HepG2 (cell line): ENCODE measurements at places on chromosomes 1 and 21. TPM values are rescaled to one million over a fixed set of nuclear protein-coding genes. Genes with fewer than 3 reads are reported as not detected.

DNA sequence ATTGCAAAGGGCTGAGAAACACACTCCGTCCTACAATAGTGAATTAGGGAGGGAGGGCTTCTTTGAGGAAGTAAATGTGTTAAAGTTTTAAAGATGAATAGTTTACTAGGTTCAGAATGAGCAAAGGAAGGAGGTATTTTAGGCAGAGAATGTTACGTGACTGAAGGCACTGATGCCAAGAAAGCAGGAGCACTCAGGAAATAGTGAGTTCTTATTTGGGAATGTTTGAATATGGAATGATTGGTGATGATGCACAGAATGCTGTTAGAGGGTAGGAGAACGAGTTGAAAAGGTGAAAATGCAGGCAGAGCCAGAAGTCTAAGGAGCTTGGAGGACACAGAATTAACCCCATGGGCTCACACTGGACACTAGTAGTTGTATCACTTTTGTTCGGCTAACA, 108.0 kb downstream of the NRIP1 start:
- DNase-seq, result no peak

DNA sequence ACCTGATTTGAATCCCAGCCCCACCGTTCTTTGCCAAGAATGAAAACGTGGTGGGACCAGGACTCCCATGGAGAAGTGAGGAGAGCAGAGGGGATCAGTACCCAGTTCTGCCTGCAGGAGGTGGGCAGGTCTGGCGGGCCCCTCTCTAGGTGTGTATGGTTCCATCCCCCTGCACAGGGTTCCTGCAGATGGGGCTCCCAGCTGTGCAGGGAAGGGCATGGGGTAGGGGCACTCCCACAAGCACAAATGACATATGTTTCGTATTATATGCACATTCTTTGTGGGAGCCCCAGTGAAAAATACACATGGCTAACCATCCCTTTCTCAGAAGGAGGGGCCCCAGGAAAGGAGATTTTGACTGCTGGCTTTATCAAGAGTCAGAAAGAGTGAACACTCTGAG, 144.6 kb downstream of the PLPP3 start:
- DNase-seq, result no peak

RCSD1 gene
- total RNA-seq, result not detected in 2 replicates

DNA sequence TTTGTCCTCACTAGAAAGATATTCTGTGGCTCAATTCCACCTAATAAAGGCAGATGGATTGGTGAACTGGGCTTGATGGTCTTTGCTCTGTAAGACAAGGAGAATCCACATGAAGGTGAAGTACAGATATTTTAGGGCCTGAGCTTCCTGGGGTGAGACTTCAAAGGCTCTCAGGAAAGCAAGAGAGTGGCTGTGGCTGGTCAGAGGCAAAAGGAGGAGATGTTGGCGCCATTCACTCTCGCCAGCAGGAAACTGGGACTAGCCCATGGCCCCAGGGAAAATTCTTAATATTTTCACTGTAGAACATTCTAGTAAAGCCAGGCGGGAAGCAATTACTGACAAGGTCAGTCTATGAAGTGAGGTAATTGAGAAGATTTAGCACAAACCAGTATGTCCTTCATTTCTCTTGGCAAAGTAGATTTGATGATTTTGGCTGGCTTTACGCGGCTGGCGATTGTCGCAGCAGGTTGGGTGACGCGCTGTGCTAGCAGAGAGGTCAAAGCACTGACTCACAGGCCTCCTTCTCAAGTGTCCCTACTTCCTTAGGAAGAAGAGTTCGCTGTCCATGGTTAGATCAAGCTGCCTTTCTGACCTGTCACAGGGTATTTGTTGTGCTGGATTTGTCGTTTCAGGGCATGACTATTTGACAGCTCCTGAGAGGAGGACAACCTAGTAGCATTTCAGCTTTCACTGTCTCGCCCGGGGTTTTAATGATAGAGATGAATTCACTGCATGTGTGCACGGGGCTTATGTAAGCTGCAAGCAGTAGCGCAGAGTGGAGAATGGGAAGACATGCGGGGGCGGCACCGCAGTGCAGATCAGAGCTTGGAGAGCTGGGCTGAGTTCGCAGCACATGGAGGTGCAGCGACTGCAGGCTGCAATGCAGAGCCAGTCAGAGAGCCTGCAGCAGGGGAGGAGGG, 32.7 kb downstream of the XCL1 start:
- no peak for DNase-seq

GRCh38 chr1:118097622-118098348, 87.2 kb downstream of the SPAG17 start:
- no peak for DNase-seq

DNA sequence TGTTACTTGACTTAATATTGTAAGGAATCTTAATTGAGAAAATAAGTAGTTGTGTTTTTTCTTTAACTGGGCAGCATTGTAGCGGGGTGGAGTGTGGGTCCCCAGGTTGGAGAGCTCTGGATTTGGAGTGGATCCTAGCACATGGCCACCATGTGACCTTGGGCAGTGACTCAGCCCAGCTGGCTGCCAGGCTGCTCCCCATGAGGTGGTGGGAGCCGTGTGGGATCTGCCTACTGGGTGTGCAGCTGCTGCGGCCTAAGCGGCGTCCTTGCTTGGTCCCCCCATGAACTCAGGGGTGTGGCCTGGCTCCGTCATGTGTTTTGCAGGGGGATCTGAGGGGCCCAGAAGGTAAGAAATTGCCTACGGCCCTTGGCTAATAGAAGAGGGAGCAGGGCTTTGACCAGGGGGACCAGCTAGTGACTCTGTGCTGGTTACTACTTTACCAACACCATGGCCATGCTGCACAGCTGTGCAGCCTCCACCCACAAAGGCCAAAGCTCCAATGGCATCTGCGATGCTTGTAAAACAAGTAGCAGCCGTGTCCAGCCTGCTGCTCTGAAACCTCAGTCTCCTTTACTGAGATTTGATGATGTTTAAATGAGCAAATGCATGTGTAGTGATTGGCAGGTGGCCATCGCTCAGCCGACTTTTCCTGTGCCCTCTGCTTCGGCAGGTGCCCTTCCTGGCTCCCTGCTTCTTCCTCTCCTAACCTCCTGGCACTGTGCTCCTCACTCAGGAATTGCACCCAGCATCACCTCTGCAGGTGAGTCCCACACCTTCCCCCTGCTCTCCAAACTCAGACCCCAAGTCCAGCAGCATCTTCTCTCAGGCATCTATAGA, 68.3 kb downstream of the ADARB1 start:
- DNase-seq, result no peak

DNA sequence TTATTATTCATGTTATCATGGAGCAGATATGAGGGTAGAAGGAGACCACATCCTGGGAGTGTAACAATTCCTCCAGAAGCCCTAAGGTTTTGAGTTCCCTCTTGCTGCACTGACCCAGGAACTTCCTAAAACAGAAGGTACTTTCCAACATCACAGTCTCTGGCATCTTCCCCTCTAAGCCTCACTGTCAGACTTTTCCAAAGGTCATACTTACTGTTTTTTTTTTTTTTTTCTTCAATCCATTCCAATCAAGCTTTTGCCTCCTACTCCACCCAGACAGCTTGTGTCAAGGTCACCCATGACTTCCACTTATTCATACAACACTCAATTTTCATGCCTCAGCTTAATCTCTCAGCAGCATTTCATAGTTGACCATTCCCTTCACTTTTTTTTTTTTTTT, 18.4 kb upstream of the UQCRHL start:
- no peak for DNase-seq

- no peak for DNase-seq
These were observed 505.5 kb downstream of the LMO4 start for GRCh38 chr1:87834151-87834550.

UTS2 gene
- not detected in 2 replicates for total RNA-seq

SLAMF8 gene
- not detected in 2 replicates for total RNA-seq

GRCh38 chr1:155646307-155646706, 36.3 kb downstream of the MSTO1 start:
- no peak for DNase-seq

- DNase-seq, result no peak
These were observed 62.4 kb downstream of the CD247 start for GRCh38 chr1:167455786-167456446.

DNA sequence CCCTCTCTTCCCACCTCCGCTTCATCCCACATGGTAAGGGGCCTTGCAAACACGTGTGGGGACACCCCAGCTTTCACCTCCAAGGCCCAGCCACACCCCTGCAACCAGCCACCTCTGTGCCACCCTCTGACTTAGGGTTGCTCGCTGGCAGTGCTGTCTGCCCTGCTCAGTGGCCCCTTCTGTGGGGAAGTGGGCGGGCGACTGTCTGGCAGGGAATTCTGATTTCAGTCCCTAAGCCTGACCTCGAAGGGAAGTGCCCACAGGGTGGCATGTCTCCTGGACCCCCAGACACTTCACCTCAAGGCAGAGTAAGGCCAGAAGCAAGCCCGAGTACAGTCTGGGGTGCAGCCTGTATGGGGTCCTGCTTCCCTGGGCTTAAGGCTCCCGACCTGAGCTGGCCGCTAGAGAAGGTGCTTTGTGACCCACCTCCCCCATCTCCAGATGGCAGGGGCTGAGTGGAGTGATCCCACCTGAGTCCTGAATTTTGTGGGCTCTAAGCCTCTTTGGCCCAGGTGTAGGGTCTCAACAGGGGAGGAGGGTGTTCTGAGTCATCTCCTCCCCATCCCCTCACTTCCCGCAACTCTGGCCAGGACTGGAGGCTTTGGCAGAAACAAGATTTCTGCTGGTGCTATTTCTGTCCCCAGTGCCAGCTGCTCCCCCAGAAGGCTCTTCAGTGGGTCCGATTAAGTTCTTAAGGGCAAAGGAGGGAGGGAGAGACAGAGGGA, 7.0 kb downstream of the RD3 start:
- no peak for DNase-seq

DNA sequence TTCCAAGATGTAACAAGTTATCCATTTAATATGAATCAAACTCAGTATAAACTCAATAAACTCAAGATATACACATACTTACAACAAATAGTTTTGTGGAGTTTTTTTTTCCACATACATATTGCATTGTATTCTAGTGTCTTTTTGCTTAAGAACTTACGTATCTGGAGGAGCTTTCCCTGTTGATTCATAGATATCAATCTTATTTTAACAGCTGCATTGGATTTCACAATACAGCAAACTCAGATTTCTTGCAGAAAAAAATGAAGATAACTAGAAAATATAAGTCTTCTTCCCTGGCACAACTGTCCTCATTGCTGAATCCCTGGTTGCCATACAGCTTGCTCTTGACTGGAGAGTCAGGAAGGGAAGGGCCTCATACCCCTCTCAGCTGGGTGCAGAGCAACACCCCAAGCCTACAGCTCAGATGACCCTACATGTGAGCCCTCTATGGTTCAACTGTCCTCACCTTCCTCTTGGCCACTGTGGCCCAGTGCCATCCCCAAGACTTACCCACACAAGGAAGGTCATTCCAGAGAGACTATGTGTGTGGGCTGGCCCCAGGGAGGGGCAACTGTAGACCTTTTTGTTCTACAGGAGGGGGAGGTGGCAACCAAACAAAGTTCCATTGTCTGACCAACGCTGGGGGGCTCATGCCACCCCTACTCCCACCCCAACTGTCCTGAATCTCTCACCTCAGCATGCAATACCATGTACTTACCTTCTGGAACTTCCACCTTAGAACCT, 1.7 kb downstream of the MPZ start:
- no peak for DNase-seq

GRCh38 chr1:109993885-109994284, 9.3 kb downstream of the AHCYL1 start:
- DNase-seq, result no peak

GRCh38 chr1:157154940-157155514, 16.8 kb upstream of the ETV3 start:
- DNase-seq, result peak; percentile 72

GRCh38 chr1:175225805-175226129, 33.2 kb upstream of the KIAA0040 start:
- no peak for DNase-seq

DNA sequence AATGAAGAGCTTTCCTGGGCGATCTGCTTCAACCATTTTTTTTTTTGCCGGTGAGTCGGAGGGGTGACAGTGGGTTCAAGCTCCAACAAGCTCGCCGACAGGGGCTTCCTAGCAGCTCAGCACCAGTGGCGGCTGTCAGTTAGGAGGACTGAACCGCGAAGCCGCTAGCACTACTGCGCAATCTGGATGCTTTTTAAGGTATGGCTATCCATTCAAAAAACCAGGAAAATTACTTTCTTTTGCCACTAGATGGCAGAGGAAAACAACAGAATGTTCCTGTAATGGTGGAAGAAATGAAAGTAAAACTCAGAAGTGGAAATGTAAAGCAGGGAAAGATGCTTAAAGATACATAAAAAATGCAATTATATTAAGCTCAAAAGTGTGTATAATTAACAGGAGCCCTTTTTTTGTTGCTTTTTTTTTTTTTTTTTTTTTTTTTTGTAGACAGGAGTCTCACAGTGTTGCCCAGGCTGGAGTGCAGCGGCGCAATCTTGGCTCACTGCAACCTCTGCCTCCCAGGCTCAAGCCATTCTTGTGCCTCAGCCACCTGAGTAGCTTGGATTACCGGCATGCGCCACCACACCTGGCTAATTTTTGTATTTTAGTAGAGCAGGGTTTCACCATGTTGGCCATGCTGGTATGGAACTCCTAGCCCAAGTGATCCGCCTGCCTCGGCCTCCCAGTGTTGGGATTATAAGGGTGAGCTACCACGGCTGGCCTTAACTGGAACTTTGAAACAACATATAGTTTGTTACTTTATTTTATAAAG, 8.5 kb downstream of the KYAT3 start:
- DNase-seq, result peak; percentile 71

DNA sequence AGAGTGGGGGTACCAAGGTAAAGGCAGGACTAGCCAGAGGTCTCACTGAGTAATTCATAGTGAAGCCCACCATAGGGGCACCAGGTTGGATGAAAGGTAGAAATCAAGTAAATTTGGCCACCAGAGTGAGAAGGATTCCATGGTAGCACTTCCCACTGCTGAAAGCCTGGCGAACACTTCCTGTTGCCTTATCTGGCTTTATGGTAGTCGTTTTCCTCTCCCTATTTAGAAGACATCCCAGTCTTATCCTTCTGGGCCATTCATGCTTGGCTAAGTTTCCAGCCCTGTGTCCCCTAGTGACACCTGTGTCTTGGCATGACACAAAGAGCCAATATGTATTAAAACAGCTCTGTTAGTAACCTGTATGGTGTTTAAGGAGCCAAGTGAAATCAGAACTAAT, 74.3 kb upstream of the SIPA1L2 start:
- DNase-seq, result no peak

FCRL3 gene
- not detected in 2 replicates for total RNA-seq

RGS4 gene
- not detected in 2 replicates for total RNA-seq

- DNase-seq, result no peak
These were observed 76.7 kb upstream of the RUNX3 start for GRCh38 chr1:25006770-25007169.

DNA sequence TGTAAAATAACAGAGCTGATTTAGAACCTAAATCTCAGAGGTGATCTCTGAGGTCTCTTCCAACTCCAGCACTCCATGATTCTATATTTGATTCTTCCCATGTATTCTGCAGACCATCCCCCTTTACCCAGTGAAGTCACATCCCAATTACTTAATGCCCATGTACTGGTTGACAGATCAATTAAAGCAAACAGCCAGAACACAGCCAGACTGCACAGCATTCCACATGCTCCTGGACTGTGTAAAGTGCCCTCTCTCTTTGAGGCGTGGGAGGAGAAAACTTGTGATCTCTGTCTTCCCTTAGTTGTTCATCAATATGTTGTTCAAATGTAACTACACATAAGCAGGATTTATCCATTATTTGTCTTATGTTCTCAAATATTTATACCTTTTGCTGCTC, 18.1 kb downstream of the NOS1AP start:
- no peak for DNase-seq

KRTAP10-5 gene
- total RNA-seq, result not detected in 2 replicates

- DNase-seq, result no peak
These were observed 4.6 kb downstream of the NENF start for GRCh38 chr1:212437179-212437798.

PPOX gene
- 13.0 and 15.5 TPM in 2 replicates for total RNA-seq

GPR37L1 gene
- not detected in 2 replicates for total RNA-seq
